ENCODE measurements at places on chromosomes 1 and 21.
A peak's percentile ranks its signal among the peaks of the same experiment; 100 is the strongest.

- DNase-seq: no peak
Measured at GRCh38 chr1:77100875-77101274, 118.4 kb downstream of the PIGK start.

DNA sequence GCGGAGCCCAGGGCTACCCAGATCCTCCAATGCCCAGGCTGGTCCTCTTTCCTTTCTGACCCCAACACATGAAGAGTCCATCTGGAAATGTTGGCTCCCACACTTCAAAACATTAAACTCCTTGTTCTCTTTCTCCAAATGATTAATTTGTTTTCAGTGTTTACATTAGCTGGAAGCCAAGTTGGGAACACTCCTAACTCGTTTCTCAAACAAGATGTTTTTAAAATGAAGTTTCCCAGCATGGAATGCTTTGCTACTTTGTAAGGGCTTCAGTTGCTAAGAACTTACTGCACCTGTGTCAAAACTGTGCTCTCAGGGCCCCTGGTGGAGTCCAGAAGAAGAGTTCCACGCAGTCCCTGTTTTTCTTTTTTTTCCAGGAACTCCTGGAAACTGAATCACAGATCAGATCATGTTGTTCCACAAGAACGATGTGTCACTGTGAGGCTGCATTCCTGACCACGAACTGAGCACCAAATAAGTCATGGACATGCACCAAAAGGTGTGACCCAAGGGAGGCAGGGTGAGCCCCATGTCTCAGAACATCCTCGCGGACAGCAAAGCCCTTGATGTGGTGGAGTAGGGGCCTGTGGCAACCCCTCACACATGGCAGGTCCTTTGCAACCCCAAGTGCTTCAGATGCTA, 257.3 kb downstream of the KCNJ6 start:
- no peak for DNase-seq

DNA sequence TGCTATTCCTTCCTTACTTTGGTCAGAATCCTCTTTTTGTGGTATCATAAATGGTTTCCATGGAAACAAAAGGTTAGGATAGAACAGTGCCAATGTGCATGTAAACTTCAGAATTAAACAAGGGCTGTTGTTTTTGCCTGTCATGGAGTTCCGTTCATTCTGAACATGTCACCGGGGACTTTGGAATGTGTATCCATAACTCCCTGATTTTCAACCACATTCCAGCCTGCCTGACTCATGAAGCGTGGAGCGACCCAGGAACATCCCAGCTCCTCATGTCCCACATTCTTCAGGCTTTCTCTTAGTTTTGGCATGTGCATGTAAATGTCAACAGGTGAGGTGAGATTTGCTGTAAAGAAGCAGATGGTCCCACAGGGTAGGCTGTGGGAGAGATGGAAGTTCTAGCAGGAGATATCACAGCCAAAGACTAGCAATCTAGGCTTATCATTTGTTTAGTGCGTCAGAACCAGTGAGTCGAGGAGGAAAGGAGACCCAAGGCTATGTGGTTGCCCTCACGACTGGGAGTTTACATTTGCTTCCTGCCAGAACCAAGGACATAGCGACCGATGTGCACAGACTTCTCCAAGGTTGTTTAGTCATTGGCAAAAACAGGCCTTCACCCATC, 23.0 kb upstream of the DNAJC11 start:
- peak; percentile 43 for DNase-seq

- DNase-seq: peak; percentile 4
Measured at GRCh38 chr21:15557925-15558324, 171.9 kb upstream of the USP25 start.

DNA sequence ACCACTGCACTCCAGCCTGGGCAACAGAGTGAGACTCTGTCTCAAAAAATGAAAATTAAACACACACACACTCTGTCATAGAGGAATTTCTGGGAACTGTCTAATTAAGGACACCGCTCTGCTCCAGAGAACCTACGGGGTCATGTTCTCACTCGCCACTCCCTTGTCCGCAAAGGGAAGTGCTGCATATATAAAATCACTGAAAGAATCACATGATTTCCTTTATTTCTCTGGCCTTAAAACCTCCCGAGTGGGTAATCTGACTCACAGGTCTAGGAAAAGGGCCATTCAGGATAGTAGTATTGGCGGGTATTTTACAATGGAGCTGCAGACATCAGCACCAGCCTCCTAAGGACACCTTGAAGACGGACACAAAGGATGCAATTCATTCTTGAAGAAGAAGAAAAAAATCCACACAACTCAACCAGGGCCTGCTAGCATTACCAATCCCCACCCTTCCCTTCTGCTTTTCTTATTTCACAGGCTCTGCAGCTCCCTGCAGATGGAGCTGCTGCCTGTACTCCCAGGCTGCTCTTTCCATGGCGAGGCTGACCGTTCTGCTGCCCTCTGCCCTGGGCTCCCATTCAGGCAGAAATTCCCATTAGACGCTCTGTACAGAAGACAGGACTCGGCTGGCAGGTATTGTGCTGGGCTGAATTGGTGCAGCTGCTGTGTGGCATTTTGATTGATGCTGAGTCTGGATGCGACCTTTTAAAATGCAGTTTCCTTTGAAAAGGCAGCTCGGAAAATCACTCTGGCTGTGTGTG, 53.3 kb upstream of the FAM89A start:
- peak; percentile 39 for DNase-seq

- DNase-seq: no peak
Measured at GRCh38 chr1:211634931-211635330, 40.5 kb downstream of the NEK2 start.

All from ELF-1 (cell line).